ENCODE measurements at places on chromosomes 5 and 9. TPM values are rescaled to one million over a fixed set of nuclear protein-coding genes. Genes with fewer than 3 reads are reported as not detected.

IFNK gene
- total RNA-seq = not detected

STK32A gene
- 0.50 TPM for total RNA-seq

RNF183 gene
- total RNA-seq = not detected

PPP3R2 gene
- total RNA-seq = not detected

OR2V2 gene
- total RNA-seq = not detected

PCDHGB4 gene
- 0.70 TPM for total RNA-seq

ZNF366 gene
- not detected for total RNA-seq

CDK9 gene
- 49.4 TPM for total RNA-seq

GABRG2 gene
- not detected for total RNA-seq

KIF12 gene
- 2.8 TPM for total RNA-seq

FAM221B gene
- not detected for total RNA-seq

FSD1L gene
- total RNA-seq = 4.3 TPM

PCDHB7 gene
- not detected for total RNA-seq

PLPP7 gene
- 0.08 TPM for total RNA-seq

COL23A1 gene
- not detected for total RNA-seq

GFPT2 gene
- total RNA-seq = 47.3 TPM

ORM2 gene
- total RNA-seq = not detected

SPINK1 gene
- 0.74 TPM for total RNA-seq

LCP2 gene
- not detected for total RNA-seq

LCN6 gene
- total RNA-seq = not detected

SLC4A9 gene
- not detected for total RNA-seq

F2RL1 gene
- 260 TPM for total RNA-seq

LCNL1 gene
- 0.06 TPM for total RNA-seq

SIT1 gene
- not detected for total RNA-seq

HACD4 gene
- total RNA-seq = 1.0 TPM

PPP2R2B gene
- 0.14 TPM for total RNA-seq

GPR150 gene
- total RNA-seq = 0.18 TPM

NEURL1B gene
- 3.3 TPM for total RNA-seq

PCA3 gene
- total RNA-seq = not detected

IFNB1 gene
- total RNA-seq = 0.15 TPM

THOC3 gene
- 56.1 TPM for total RNA-seq

CMYA5 gene
- 0.19 TPM for total RNA-seq

DAPK1 gene
- 19.8 TPM for total RNA-seq

PCDHGA1 gene
- total RNA-seq = 0.37 TPM

CMBL gene
- 22.1 TPM for total RNA-seq

SLC6A18 gene
- not detected for total RNA-seq

CRB2 gene
- 0.11 TPM for total RNA-seq

C1QTNF3 gene
- 0.53 TPM for total RNA-seq

MARVELD2 gene
- total RNA-seq = 2.0 TPM

INSL4 gene
- total RNA-seq = 17.0 TPM

FNIP1 gene
- 9.8 TPM for total RNA-seq

MYMK gene
- total RNA-seq = not detected

UBTD2 gene
- total RNA-seq = 14.0 TPM

PCDHGA10 gene
- not detected for total RNA-seq

C5orf58 gene
- not detected for total RNA-seq

ITGA2 gene
- 21.7 TPM for total RNA-seq

LEAP2 gene
- 1.6 TPM for total RNA-seq

REEP2 gene
- 8.1 TPM for total RNA-seq

CCDC183 gene
- total RNA-seq = 0.16 TPM

RNF180 gene
- 0.45 TPM for total RNA-seq

UAP1L1 gene
- 17.0 TPM for total RNA-seq

EXOC3 gene
- total RNA-seq = 31.5 TPM

NEUROG1 gene
- total RNA-seq = not detected

KIAA0825 gene
- total RNA-seq = 0.42 TPM

UBE2QL1 gene
- total RNA-seq = 0.14 TPM

SMARCA2 gene
- total RNA-seq = 34.5 TPM

TMC1 gene
- total RNA-seq = not detected

PDLIM7 gene
- total RNA-seq = 93.5 TPM

NAIP gene
- total RNA-seq = 0.31 TPM

All from A549 treated with CORT108297 at 1 μM for 4 hours (cell line).